T1000 (cell line): ENCODE measurements at places on chromosomes 12 and 14.

- no peak for DNase-seq
Measured at GRCh38 chr12:26878661-26879119, 45.7 kb upstream of the ITPR2 start.

- no peak for DNase-seq
Measured at GRCh38 chr14:98579140-98579539, 692.9 kb downstream of the BCL11B start.

DNA sequence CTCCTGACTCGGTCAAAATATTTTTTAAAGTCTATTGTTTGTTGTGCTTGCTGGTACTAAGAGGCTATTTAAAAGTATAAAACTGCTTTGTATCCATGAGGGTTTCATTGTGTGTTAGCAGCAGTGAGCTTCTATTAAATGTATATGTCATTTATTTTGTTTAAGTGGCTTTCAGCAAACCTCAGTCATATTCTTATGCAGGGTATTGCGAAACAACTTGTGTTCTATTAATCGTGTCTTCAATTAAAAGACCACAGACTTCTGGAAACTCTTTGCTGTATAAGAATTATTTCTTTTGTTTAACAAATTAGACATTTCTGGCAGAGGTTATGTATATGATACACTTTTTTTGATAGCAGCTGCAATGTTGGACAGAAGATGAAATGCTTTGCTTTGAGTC is 6.5 kb downstream of the IAPP start:
- DNase-seq, result no peak

DNA sequence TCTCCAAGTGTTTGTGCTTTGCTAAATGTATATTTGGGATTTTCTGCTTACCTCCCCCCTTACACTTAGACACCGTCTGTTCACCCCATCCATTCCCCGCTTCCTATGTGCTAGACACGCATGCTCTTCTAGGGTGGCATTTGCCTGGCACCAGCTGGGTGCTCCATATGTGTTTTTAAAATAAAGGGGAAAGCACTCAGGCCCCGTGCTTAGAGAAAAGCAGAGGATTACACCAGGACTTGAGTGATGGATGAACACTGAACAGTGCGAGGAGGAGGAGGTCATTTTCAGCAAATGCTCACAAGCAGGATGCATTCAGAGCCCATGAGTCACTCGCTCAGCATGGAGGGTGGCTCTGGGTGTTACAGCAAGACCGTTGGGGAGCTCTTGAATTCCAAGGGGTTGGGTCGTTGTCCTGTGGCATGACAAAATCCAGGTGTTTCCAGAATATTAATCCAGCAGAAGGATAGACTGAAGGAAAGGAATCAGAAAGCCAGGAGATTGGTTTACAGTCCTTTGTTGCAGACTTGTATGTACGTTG is 2.9 kb upstream of the BDKRB1 start:
- DNase-seq, result no peak

GRCh38 chr14:41167040-41167439 is 439.6 kb upstream of the LRFN5 start:
- DNase-seq, result no peak

GRCh38 chr14:69994002-69994401 is 114.8 kb downstream of the SMOC1 start:
- DNase-seq, result no peak

DNA sequence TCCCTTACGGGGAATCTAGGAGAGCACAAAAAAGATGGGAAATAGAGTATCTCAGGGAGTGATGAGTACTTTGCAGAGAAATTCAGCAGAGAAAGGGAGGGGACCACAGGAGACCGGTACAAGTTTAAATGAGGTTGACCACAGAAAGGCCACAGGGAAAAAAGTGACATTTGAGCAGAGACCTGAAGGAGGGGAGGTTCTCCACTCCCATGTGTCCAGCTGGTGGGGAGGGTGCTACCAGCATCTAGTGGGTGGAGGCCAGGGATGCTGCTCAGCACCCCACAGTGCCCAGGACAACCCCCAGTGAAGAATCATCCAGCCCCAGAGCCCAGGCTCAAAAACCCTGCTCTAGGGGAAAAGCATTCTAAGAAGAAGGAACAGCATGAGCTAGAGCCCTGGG is 34.6 kb downstream of the TESC start:
- no peak for DNase-seq

- DNase-seq, result no peak
Measured at GRCh38 chr12:90940872-90941499, 14.0 kb downstream of the CCER1 start.

DNA sequence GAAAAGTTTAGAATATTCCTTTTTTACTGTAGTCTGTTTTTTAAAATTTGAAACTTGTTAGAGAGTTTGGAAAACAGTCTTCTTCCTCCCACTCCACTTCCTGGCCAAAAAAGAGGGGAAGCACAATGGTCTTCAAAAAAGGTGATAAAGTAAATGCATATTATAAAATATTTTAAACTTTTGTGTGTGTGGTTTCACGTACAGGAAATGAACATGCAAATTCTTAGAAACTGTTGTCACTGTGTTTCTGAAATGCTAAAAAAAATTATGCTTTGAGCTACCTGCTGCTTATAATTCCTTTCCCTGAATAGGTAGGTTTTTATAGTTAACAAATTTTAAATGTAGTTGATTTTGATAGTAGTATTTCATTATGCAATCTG is 2.9 kb downstream of the FGFR1OP2 start:
- no peak for DNase-seq

DNA sequence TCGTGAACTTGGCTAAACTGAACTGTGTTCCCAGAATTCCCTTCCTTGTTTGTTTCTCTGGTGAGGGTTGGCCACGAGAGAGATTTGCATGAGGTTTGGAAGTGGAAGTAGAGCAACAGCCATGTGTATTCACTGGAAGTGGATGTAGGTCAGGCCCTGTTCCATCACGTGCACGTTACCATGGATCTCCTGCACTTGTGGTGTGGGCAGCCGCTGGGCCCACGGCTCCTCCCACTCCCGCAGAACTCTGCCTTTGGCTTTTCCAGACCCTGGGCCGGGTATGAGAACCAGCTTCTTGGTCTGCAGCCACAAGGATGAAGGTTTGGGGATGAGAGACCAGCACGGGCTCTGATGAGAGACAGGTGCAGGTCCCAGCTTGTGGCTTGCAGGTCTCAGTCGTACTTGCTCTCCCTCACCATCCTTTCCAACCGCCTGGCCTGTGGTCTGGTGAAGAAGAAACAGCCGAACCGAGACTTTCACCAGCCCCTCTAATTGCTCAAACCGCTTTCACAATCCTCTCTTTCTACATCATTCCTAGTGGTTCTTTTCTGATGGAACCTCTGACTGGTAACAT is 94.9 kb downstream of the DUSP16 start:
- DNase-seq, result no peak

- no peak for DNase-seq
Measured at GRCh38 chr14:99041141-99041819, 230.7 kb downstream of the BCL11B start.
